ENCODE measurements at places on chromosomes 11 and 22.

DNA sequence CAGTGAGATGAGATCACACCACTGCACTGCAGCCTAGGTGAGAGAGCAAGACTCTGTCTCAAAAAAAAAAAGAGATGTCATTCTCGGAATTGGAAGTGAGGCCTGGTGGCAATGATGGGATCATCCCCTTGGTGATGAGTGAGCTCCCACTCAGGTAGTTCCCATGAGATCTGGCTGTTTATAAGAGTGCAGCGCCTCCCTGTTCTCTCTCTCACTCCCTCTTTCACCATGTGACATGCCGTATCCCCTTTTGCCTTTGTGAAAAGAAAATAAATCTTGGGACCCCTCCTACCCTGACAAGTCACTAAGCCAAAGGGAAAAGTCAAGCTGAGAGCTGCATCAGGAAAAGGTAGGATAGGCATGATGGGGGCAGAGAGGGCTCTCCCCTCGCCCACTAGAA is 28.8 kb downstream of the ZNF70 start:
- no peak for DNase-seq

DNA sequence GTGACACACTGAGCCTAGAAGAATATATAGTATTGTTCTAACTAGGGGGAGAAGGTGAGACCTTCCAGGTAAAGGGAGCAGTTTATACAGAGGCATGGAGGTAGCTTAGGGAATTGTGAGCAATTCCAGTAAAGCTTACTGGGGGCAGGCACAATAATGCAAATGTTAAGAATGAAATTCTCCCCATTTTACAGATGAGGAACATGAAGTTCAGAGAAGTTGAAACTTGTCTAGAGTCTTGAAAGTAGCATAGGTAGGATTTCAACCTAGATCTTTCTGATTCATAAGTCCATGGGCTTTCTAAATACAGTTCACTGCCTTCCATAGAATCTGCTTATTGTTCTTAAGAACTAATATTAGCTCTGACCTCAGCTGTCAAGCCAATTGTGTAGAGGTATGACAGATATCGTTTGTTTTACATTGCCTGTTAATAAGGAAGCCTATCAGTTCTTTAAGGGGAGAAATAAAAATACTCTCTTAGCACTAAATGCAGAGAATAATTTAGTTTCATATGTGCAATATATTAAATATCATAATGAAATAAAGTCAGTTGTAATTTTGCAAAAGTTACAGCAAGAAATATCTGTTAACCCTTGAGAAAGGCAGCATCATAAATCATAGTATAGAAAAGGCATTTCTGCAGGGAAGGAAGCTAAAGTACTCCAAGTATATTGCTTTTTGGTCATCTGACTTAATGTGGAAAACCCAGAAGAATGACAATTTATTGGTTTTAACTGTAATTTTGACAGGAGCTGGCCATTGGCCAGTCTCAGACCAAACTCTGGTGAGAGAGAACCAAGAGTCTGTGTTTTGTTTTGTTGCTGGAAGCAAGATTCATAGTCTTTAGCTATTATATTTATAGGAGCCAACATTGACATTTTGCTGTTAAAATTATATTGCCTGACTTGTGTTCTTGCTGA is 181.8 kb downstream of the UVRAG start:
- no peak for DNase-seq

DNA sequence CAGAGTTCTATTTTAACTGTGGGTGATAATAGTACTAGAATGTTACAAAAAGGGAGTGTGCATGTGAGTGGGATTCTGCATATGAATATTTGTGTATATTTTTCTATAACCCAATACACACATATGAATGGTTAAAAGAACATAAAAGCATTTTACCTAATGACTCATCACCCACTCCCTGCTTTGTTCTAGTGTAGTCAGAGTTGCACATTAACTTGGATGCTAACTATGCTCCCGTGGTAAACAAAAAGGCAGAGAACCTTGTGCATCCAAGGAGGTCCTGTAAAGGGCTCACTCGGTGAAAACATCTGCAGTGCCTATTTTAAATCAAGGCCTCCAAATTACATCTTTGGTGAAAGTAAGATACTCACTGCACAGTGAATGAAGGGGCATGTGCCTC is 1289.4 kb downstream of the LRRC4C start:
- DNase-seq: no peak

DNA sequence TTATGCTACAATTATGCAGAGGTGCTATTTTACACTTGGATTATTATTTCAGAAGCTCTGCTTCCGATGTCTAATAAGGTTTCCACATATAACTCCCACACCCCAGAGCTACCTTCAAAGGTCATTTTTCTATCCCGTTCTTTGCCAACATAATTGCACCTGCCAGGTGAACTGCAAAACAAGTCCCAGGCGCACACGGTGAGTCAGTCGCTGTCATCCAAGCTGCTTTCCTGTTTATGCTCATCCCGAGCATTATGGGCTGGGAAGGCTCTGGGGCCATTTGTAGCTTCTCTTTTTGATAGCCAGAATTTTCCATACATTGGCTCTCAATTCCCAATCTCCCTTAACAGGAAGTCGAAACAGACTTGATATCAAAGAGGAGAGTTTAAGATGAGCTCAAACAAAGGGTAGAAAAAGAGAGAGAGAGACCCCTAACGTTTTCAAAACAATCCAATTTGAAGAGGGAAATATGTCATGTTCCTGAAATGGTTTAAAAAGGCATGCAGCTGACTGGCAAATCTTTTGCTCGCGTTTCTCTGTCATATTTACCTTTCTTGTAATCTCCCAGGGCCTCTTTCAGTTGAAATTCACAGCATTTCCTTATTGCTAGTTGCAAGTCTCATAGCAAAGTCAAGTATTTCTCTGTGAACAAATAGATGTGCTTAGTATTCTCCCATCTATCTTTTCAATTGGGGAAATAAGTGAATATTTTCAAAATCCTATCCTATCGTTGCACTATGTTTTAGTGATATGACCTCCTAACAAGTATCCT is 815.9 kb downstream of the KCNA4 start:
- no peak for DNase-seq

GRCh38 chr11:11089805-11090204 is 232.0 kb upstream of the ZBED5 start:
- DNase-seq: no peak

- DNase-seq: peak; percentile 12
Observed at GRCh38 chr11:78138694-78139421, 568 bp downstream of the ALG8 start.

- peak; percentile 90 for DNase-seq
Observed at GRCh38 chr11:125062931-125063428, at the start of gene SLC37A2. Gene SLC37A2, plus strand, starts transcription at chr11:125063305. Its CDS starts 63 bp downstream, at chr11:125063368.

DNA sequence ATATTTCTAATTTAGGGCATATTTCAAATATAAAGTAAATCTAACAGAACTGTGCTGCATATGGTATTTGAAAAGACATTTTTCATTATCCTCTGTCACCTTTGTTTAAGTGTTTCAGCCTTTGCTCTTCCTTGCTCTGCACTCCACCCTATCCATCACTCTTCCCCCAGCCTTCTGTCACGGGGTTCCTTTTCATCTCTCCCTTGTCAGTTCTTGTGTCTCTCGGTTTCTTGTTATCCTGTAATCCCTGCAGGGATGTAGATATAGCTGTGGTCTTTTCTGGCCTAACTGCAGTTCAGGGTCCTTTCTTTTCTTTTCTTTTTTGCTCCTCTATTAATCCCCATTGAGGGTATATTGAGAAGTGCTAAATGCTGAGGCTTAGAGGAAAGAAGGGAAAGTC is 261.9 kb downstream of the DCDC1 start:
- DNase-seq: peak; percentile 34

DNA sequence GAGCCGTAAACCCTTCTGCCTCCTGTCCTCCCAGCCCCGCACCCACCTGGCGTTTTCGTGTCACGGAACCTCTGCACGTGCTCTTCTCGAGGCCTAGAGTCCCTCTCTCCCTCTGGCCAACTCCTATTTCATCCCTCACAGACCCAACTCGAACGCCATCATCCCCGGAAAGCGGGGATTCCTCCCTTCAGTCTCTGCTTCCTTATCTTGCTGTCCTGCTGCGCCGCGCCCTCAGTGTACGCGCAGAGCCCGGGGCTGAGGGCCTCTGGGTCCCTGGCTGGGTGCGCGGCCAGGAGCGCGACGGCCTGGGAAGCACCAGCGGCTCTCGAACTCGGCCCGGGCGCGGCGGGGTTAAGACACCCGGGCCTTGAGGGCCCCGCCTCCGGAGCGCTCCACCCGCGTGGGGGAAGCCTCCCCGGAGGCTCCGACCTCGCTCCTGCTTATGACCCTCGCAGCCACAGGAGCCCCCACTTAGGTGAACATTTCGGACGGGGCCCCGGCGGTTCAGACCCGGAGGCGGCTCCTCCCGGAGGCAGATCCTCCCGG is 398 bp upstream of the ATG16L2 start:
- DNase-seq: peak; percentile 82
